ENCODE measurements at places on chromosomes 3 and 15. TPM values are rescaled to one million over a fixed set of nuclear protein-coding genes. Genes with fewer than 3 reads are reported as not detected.

CPB1 gene
- not detected for total RNA-seq

CLRN1 gene
- total RNA-seq, result not detected

TGM5 gene
- total RNA-seq, result not detected

ZPLD1 gene
- total RNA-seq, result not detected

INTS14 gene
- 46.0 TPM for total RNA-seq

CDC25A gene
- total RNA-seq, result 72.9 TPM

MYRIP gene
- not detected for total RNA-seq

EPHA6 gene
- not detected for total RNA-seq

FEZF2 gene
- total RNA-seq, result not detected

IGF1R gene
- total RNA-seq, result 29.1 TPM

HIGD2B gene
- total RNA-seq, result 0.33 TPM

C3orf22 gene
- total RNA-seq, result not detected

SIN3A gene
- total RNA-seq, result 103 TPM

KLF15 gene
- total RNA-seq, result 35.0 TPM

KY gene
- total RNA-seq, result not detected

CAMK2N2 gene
- not detected for total RNA-seq

OIP5 gene
- 28.4 TPM for total RNA-seq

RETNLB gene
- total RNA-seq, result not detected

NTRK3 gene
- 2.5 TPM for total RNA-seq

ANKUB1 gene
- total RNA-seq, result not detected

ITPKA gene
- total RNA-seq, result not detected

RASGRP1 gene
- 6.1 TPM for total RNA-seq

LOXL1 gene
- total RNA-seq, result not detected

CTXN2 gene
- total RNA-seq, result 0.35 TPM

GOLGB1 gene
- total RNA-seq, result 32.1 TPM

GOLGA6L7 gene
- not detected for total RNA-seq

SI gene
- not detected for total RNA-seq

ISG20 gene
- 310 TPM for total RNA-seq

CYP1A2 gene
- not detected for total RNA-seq

CD200R1 gene
- 0.17 TPM for total RNA-seq
